ENCODE measurements at places on chromosomes 1 and 21.

DNA sequence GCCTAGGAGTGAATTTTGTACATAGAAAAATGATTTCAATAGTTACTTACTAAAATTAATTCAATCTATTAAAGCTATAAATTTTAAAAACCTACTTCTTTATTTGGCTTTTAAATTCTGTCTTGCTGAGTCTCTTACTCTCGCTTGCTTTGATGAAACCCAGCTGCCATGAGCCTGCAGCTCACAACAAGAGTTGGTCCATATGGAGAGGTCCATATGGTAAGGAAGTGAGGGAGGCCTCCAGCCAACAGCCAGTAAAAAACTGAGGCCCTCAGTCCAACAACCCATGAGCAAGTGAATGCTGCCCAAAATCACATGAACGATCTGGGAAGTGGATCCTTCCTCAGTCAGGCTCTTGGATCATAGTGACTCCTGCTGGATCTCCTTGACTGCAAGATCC, 89.9 kb upstream of the CXADR start:
- no peak for DNase-seq

GRCh38 chr21:45594721-45595489, 48.6 kb upstream of the PCBP3 start:
- no peak for DNase-seq

GRCh38 chr1:175877939-175878737, 134.7 kb upstream of the TNR start:
- no peak for DNase-seq

DNA sequence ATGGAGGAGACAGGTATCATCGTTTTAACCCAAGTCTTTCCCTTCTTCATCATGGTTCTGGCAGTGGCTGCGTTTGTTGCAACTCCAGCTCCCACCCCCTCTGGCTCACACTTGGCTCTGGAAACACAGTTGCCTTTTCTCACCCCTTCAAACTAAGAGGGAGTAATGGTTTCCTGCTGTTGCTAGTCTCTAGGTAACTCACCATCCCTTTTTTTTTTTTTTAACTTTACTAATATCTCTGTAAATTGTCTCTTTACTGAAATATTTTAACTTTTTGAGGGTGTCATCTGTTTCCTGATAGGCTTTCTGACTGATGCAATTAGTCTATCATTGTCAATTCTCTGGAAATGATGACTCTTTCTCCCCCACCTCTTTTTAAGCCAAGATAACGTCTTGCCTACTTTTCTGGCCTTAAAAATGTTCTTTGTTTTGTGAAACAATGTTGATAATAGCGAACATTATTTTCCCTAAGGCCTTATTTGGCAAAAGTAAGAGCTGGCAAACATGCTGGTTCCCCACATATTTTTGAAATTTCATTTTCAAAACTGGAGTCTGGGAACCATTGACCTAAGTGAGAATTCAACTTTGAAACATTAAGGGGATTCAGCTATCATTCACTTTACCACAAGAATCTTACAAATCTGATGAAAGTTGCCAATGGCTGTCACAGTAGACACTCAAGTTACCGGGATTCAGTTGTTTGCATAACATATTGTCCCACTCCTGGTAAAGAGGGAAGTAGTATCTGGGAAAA, 85.3 kb downstream of the LEPR start:
- DNase-seq = peak; percentile 11

DNA sequence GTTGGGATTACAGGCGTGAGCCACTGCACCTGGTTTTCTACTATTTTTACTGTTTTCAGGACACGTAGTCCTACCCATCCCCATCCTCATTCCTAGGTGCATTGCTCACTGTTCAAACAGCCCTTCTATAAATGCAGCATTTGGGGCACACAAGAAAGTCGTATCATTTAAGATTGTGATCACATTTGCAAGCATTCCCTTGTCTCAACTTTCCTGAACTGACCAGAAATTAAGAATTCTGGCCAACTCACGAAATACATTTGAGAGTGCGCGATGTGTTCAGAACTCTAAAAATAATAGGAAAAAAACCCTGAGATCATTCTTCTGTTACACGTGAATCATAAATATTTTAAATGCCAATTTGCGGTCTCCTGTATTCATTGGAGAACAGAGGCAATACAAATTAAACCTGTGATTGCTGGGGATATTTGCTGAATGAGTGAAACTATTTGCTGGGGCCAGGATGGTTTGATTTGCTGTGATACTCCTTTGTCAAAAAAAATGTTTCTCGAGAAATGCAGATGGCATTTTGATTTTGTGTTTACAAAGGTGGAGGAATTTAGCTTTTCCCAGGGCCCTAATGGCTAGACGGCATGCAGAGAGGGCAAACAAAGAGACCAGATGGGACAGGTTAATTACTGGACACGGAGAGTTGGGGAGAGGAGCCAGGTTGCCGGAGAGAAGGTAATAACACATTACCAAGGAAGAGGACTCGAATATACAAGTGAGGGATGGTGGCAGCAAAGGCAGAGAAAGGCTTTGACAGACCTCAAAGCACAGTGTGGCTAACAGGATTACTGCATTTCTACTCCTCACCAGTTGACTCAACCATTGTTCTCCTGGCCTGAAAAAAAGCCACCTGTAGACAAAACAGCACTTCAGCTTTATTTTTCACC, 38.4 kb downstream of the STPG1 start:
- DNase-seq = no peak

GRCh38 chr1:203039609-203040512, 13.6 kb downstream of the PPFIA4 start:
- peak; percentile 42 for DNase-seq

DNA sequence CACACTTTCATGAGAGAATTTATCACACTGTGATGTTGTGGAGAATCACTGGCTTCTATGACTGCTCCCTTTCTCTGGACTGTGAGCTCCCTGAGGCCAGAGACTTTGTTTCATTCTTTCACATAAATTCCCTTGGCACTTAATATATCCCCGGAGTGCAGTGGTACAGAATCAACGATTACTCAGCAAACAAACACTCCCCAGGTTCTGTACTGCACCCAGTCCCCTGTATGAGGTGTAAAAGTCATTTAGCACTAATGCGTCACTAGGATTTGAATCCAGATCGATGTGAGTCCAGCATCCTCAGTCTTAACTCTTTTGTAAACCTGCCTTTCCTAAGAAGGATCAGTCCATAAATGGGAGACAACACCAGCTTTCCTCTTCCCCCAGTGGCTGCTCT, 6.8 kb upstream of the UTP25 start:
- DNase-seq = no peak

DNA sequence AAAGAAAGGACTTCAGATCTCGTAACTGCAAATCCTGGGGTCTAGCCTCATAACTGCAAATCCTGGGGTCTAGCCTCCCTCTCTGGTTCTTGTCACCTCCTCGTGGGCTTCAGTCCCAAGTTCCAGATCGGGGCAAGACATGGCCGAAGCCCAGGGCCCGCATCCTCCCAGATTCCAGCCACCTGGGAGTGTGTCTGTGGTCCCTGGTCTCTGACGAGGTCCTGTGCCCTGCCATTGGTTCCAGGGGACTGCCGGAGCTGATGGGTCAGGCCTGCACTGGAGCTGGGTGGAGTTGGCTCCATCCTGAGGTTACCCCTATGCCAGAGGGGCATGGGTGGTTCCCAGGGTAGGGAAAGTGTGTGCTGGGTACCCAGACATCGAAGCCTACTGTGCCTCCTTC, 17.7 kb upstream of the C1orf174 start:
- DNase-seq = no peak

GRCh38 chr1:71312545-71312944, 231.7 kb upstream of the ZRANB2 start:
- DNase-seq = peak; percentile 43

GRCh38 chr21:42021371-42022090, 11.4 kb upstream of the ZBTB21 start:
- DNase-seq = no peak

DNA sequence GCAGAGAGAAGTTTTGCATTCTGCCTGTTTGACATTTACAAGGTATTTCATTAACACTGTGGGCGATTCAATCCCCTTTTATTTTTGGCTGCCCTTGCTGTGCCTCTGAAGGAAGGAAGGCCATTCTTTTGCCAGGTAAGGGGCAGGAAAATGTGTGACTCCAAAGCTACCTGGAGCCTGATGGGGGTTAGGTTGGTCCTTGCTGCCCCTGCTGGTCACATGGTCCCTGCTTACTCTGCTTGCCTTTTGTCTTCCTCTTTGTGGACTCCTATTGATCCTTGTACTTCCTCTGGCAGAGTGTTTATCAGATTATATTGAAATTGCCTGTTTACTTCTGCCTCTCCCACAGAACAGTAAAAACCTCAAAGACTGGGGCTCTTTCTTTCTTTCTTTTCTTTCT, 65.7 kb downstream of the ST6GALNAC3 start:
- peak; percentile 42 for DNase-seq

DNA sequence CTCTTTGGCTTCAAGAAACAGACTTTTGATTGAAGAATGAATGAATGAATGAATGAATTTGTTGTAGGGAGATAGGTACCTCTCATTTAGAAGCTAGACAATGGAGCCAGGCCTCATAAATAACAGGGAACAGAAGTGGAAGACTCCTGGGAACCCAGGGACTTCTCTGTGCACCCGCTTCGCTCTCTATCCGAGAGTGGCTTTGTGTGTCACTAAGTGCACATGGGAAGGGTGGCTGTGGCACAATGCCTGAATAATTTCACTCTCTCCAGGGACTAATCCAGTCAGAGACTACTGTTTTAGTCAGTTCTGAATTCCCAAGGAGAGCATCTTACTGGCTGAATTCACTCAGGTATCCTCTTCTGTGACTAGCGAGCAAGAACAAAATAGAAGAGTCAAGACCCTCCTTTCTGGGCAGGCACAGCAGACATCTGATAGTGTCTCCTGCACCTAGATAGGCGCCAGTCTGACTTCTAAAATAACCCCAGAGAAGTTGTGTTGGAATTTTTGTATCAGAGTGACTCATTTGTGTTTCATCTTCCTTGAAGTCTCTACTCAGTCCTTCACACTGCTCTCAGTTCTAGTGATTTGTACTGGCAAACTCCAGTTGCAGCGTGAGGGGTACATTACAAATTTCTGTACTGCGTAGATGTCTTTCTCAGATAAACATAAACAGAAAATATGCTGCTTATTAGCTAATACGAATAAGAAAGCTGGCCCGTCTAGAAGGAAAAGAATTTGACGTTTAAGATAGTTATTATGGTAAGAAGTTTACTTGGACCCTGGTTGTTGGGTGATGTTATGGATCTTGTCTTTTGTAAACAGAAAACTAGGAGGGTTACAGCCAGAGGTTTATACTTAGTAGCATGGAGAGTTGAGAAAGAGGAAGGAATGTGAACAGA, 34.0 kb downstream of the BACH1 start:
- peak; percentile 37 for DNase-seq

DNA sequence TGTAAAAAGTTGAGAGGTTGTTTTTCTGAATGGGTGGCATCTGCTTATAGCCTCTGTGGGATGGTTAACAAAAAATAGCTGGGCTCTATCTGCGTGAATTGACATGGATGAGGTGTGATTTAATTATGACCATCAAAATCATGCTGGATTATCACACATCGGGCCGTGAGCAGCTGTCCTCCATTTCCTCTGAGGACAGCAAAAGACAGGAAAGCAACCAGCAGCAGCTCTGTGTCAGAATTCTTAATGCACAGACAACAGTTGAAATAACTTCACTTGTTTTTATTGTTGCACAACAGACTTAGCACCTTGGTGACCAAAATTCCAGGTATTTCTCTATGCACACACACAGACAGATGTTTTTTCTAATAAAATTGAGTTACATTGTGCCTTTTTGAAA, 54.5 kb upstream of the LAPTM5 start:
- DNase-seq = no peak

DNA sequence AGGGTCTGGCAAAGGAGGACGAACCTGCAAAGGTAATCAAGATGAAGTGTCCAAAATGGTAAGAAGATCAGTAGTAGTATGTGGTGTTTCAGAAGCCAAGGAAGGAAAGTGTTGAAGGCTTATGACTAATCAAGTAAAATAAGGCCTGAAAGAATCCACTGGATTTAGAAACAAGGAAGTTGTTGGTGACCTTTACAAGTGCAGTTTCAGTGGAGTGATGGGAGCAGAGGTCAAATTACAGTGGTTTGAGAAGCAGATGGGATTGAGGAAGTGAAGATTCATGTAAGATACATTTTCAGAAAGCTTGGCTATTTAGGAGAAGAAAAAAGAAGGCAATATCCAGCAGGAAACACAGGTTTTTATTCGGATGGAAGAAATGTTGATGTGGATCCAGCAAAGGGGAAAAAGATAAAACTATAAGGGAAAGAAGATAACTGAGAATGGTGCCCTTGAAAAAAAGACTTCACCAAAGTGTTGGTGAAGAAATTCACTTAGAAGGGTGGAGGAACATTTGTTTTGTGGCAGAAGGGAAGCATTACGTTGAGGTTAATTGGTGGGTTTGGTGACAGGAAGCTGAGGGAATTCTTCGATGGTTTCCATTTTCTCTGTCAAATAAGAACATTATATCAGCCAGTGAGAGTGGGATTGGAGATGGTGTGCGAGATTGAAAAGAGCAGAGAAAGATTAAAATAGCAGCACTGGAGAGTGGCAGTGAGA, 2.1 kb downstream of the ARMH1 start:
- peak; percentile 87 for DNase-seq

DNA sequence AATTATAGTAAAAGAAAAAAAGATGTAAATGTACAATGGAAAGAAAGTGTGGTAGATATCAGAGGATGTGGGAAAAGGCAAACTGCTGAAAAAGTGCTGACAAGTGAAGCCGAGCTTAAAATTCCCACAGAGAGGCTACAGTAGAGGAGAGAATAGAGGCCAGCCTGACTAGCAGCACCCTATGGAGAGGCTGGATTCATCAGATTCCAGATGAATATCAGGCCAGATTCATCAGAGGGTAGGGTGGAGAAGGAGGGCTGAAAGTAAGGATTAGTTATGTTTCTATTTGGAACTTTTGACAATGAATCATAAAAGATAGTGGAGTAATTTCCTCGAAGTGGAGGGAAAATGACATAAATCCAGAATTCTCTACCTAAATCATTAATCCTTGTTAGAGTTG, 60.4 kb upstream of the NEK7 start:
- DNase-seq = no peak

- peak; percentile 73 for DNase-seq
These were observed 4.6 kb upstream of the CLCA2 start for GRCh38 chr1:86419277-86419903.

DNA sequence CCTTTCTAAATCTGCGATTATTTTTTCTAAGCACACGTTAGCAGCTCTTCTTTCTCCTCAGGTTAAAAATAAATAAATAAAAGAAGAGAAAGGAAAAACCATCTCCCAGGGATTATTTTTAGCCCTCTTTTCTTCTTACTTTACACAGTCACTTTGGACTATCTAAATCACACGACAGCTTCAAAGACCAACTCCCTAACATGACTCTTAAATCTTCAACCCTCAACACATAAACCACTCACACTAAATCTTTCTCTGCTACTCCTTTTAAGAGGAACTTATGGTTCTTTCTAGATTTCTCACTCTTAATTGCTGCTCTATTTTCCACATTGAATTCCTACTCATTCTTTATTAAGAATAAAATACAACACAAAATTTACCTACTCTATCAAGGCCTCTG, 1095.0 kb upstream of the B3GALT2 start:
- peak; percentile 38 for DNase-seq

GRCh38 chr1:84771895-84772294, 81.6 kb upstream of the SSX2IP start:
- DNase-seq = no peak

DNA sequence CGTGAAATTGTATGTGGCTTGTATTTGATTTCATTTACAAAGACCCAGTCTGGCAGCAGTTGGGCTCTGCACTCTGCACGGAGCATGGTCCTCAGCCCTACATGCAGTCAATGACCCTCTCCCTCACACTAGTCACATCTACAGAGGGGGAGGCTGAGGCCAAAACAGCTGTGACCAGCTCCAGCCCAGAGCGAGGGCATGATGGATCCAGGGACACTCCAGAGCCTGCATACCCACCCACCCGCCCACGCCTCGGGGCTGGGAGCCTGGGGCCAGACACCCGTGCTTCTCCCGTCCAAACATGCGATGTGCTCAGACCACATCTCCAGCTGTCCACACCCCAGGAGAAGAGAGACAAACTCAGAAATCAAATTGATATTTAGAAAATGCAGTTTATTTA, 14.0 kb upstream of the PRDM16 start:
- DNase-seq = no peak

All from OCI-M1 (cell line).